ENCODE measurements at places on chromosomes 1 and 21. TPM values are rescaled to one million over a fixed set of nuclear protein-coding genes. Genes with fewer than 3 reads are reported as not detected.
A peak's percentile ranks its signal among the peaks of the same experiment; 100 is the strongest.

GRCh38 chr1:196098000-196098399, 510.2 kb downstream of the KCNT2 start:
- DNase-seq, result no peak

DNA sequence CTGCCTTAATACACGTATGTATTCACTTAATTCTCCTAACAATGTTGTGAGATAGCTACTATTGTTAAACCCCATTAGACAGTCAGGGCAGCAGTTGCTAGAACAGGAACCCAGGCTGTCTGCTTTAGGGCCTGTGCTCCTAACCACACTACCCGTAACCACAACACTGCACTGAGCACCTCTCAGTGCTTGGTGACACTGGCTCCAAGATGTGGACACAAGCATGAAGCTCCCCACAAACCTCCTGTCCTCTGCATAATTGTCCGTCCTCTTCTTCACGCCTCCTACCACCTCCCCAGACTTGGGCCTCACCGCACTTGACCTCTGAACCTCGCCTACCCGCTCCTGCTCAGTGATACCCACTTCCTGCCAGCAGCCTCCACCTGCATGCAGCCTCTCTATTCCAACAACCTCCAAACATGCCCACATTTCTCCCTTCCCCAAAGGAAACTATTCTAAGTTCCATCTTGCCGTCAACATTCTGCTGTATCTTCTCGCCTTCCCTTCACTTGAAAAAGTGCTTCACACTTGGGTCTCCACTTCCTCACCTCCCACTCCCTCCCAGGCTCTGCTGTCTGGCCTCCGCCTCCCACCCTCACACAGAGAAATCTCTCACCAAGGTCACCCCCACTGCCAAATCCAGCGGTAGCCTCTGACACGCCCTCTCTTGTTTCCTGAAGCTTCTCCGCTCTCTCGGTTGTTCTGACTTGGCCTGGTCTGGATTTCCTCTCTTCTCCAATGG, 14.6 kb upstream of the AHDC1 start:
- DNase-seq, result no peak

The ENTREP3 gene
- 10.2 TPM for total RNA-seq

DNA sequence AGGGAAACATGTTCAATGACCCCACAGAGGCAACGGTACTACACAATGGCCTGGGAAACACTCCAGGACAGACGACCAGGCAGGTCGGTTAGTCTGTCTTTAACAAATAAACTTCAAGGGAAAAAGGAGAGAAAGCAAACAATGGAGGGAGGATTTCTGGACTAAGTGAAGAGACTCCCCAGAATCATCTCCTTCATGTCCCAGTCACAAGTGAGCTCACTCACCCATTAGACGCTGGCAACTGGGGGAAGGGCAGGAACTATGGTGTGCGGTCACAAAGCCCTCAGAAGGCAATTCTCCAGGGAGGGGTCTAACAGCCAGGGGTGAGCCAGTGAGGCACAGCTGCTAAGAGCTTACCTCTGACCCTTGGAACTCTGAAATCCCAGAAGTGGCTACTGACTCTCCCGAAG, 55.7 kb upstream of the NADK start:
- DNase-seq, result peak; percentile 84

- no peak for DNase-seq
Measured at GRCh38 chr1:98452162-98452561, 209.4 kb upstream of the SNX7 start.

- DNase-seq, result no peak
Measured at GRCh38 chr1:181152892-181153633, 64.6 kb downstream of the IER5 start.

GRCh38 chr1:111990026-111990877, 784 bp upstream of the KCND3 start:
- no peak for DNase-seq

GRCh38 chr1:25924454-25924853, 18.2 kb upstream of the STMN1 start:
- DNase-seq, result no peak

- DNase-seq, result no peak
Measured at GRCh38 chr21:45156459-45156858, 82.1 kb downstream of the ADARB1 start.

DNA sequence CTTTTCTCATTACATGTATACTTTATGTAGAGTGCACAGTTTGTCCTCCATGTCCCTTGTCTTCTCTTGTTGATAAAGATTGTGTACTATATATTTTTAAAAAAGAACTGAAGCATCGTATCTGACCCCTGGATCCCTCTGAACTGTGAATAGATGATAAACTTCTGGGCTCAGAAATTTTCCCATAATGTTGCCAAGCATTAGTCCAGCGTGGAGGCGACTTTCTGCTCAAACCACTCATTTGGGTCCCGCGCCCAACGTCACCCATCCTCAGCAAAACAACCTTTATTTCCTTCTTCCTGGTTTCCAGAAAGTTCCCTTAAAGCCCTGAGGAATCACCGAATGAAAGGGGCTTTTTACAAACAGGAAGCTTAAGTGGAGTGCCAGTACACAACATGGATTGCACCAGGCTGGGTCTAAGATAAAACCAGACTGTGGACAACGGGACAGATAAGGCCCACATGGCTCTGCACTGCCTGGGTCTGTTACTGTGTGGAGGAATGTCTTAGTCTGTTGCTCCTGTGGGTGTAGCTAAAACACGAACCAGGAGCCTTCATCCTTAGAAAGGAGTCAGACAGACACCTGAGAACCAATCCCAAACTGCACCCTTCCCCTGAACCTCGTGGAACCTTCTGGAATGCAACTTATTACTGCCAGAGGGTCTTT, 15.6 kb downstream of the EVA1C start:
- no peak for DNase-seq

The PLCH2 gene
- total RNA-seq, result 0.05 TPM

DNA sequence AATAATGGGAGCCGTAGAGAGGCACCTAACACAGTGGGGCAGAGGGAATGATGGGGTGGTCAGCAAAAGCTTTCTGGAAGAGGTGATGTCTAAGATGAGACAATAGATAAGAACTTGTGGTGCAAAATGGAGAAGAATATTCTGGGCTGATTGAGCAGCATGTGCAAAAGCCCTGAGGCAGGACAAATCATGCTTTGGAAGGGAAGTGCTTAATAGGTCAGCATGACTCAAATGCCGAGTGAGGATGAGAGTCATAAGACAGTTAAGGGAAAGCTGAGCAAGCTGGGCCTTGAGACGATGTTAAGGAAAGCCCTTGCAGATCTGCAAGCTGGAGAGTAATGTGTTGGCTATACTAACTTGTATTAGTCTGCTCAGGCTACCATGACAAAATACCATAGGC, 37.3 kb upstream of the ASB17 start:
- DNase-seq, result no peak

The RIPPLY3 gene
- 0.15 TPM for total RNA-seq

- DNase-seq, result no peak
Measured at GRCh38 chr1:36247538-36247937, 23.3 kb downstream of the THRAP3 start.

DNA sequence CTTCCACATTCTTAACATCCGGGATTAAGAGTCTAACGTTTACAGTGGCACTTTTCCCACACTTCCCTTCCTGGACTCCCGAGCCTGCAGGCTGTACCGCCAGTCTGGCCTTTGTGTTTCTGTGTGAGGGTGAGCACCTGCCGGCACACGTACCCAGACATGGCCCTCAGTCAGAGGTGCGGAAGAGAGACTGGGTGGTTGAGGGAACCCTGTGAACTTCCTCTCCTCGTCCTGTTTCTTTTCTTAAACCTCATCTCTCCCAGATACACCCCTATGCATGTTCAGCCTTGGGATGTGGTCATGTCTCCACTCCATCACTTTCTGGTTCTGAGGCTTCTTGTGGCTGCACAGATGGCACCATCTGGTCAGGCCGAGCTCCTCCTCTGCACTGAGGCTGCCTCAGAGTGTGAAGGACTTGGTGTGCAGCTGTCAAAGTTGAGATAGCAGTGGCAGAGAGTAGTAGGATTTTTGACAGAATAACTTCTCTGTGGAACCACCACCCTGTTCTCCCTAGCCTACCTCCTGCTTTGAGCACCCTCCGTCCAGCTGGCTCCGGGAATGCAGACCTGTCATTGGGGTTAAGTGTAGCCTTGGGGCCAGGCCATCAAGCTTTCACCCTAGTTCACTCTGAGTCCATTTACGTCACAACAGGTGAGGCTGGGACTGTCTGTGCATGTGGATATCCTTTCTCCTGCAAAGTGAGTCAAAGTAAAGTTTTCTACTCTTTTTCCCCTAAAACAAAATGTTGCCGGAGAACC, 31.4 kb downstream of the VASH2 start:
- DNase-seq, result no peak

The LENEP gene
- total RNA-seq, result not detected

The IFNLR1 gene
- total RNA-seq, result 4.0 TPM

- DNase-seq, result no peak
Measured at GRCh38 chr1:163650624-163651023, 328.9 kb downstream of the NUF2 start.

GRCh38 chr21:41932576-41933312, 21.1 kb downstream of the C2CD2 start:
- peak; percentile 67 for DNase-seq

DNA sequence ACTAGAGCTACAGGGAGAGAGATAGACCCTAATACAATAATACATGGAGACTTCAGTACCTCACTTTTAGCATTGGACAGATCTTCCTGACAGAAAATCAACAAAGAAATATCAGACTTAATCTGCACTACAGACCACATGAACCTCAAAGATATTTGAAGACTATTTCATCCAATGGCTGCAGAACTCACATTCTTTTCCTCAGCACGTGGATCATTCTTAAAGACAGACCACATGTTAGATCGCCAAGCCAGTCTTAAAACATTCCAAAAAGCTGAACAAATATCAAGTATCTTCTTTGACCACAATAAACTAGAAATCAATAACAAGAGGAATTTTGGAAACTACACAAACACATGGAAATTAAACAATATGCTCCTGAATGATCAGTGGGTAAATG, 576.0 kb downstream of the KIF26B start:
- no peak for DNase-seq

The IGFN1 gene
- under 0.01 TPM for total RNA-seq

- DNase-seq, result no peak
Measured at GRCh38 chr1:52741259-52741658, 15.0 kb downstream of the ZYG11B start.

GRCh38 chr1:227815468-227816409, at the start of gene PRSS38:
TSS of gene PRSS38 (plus strand) at chr1:227815675. CDS start at chr1:227815717, 42 bp downstream.
- no peak for DNase-seq

GRCh38 chr1:228990906-228991569, 255.8 kb downstream of the RHOU start:
- no peak for DNase-seq
